ENCODE measurements at places on chromosomes 2 and 18.

DNA sequence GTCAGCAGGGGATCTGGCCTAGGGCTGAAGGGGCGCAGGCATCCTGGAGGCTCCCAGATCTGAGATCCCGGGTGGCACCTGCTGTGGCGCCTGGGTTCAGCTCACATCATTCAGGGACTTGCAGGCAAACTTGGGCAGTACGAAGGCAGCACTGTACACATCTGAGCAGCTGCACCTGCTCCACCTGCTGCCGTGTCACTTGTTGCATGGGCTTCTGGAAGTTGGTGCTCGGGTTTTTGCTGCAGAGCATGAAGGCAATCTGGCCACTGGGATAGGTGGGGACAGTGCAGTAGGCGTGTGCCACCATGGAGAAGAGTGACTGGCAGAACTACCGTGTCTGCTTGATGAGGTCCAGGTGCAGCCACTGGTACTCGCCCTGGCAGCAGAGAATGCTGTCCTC, 48.6 kb downstream of the UGGT1 start:
- no peak for DNase-seq

DNA sequence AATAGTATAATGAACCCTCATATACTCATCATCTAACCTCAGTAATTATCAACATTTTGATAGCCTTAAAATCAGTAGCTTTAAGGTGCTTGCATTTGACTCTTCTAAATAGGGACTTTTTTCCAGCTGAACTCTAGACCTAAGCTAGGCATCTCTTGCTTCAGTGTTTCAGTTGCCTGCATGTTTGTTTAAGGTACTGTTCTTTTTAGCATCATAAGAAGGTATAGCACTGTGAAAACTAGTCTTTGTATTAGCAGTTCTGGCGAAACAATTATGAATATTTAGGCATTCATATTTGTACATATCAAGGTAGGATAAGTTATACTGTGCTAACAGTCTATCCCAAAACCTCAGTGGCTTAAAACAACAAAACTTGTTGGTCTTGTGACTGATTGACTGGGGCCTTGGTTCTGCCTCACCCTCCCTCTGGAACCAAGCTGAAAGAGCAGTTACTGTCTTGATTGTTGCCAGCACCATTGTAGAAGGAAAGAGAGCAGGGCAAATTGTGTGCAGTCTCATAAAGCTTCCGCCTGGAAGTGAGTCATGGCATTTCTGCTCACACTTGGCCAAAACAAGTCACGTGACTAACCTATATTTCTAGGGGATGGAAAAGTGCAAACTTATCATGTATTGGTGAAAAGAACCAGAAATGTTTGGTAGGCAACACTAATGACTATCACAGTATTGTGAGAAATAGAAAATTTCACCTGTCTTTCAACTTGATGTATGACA, 24.3 kb downstream of the GALNT1 start:
- DNase-seq, result no peak

DNA sequence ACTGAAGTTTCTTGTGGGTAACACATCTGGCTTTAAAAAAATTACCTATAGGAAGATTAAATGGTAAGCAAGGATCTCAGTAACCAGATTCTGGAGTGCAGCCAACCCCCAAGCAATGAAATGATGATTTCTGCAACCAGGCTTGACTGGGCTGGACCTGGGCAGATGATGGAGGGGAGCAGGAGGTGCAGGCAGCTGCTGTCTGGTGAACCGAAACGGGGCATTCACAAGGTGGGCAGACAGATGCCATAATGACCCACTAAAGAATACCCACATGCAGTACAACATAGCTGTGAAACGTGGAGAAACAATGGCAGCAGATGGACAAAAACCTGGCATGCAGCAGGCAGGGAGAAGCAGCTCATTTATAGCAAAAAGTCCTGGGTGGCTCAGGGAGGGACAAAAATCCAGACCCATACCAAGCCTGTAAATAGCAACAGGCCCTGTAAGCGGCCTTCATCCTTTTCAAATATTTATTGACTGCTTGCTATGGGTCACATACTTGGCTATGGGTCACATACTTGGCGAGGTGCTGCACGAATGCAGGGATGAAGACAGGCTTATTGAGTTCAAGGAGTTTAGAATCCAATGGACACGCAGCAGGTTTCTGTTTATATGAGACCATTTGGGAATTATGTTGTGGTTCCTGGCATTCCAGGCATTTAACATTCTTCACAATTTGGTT, 244.7 kb downstream of the HRH4 start:
- DNase-seq, result no peak

DNA sequence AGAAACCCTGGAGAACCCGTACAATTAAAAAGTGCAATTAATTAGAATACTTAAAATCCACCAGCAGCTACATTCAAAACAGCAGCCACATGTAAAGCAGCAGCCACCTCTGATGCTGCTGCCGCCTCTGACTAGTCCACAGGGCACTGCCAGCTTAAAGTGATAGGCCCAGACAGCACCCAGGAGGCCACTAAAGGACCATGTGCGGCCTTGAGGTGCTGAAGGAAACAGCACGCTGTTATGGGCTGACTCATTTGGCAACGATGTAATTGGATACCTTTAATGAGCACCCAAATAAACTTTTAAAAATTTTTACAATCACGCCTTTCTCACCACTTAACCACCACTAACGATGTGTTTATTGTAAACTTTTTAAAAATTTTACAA, 209.3 kb upstream of the NCKAP5 start:
- DNase-seq, result no peak

GRCh38 chr2:135030826-135031225, 16.4 kb downstream of the MAP3K19 start:
- DNase-seq, result no peak

GRCh38 chr18:8818982-8819381, 113.6 kb downstream of the MTCL1 start:
- no peak for DNase-seq

DNA sequence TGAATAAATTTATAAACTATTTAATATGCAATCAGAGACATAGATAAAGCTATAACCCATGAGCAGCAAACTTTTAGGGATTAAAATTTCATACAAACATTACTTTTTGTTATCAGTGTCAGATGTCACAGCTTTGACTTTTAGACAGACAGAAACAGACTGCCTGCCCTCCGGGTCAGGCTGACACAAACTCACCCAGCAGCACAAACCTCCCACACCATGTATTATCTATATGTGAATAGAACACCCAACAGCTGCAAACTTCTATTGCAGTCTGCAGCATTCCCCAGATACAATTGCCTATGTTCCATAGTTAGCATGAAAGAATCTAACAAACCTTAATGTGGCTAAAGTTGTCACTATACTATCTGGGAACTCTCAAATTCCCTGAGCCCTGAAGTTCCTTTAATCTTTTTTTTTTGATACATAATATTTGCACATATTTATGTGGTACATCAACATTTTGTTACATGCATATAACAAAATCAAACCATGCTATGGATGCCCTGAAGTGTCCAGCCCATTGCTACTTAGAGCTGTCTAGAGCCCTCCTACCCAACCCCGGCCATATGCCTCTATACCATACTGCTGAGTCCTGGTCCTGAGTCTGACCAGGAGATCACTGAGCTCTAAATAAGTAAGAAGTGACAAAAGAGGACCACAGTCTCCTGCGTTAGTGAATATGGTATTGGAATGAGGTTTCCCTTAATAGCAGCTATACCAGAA, 214.4 kb downstream of the ZNF385B start:
- DNase-seq, result no peak

DNA sequence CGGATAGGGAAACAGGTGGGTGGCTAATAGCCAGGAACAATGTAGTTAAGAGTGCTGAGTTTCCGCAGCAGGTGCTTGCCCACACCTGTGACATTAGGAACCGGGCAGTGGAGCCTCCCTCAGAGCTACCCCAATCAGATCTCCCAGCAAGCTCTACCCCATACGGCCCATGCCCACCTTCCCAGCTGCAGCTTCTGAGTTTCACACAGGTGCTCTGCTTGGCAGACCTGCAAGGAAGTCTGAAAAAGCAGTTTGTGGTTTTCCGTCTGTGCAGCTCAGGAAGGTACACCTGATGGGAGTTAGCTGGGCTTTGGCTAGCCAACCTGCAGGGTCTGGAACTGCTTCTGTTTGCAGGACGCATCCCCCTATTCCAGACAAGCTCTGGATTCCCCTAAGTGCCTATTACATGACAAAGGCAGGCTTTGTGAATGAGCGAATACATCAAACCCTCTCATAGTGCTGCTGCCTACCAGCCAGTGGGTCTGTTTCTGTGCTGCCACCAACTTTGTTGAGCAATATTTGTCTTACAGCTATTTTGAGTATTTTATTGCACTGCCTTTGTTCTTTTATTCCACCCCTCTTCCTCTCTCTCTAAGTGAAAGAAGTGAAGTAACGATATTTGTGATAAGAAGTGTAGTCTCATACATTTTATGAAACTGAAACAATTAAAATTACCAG, 24.7 kb upstream of the CEP68 start:
- DNase-seq, result peak; percentile 51

- DNase-seq, result no peak
Measured at GRCh38 chr2:240191001-240191400, 50.5 kb upstream of the OTOS start.

GRCh38 chr2:68091439-68092034, 28.7 kb upstream of the C1D start:
- no peak for DNase-seq

- DNase-seq, result no peak
Measured at GRCh38 chr2:135190799-135191198, 138.7 kb downstream of the RAB3GAP1 start.

DNA sequence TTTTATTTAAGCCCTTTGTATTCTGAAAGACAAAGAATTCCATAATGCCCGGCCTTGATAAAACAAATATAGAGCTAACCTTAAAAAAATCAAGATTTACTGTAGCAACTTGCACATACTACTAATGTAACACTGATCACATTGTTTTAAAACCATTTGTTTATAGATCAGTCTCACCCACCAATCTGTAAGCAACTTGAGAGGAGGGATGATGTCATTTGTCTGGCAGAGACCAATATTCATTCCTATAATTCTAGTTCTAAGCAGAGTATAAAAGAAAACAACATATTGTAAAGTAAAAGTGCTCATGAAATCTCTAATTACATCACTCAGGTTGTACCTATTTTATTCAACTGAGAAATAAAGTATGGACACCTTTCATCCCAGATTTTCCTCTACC, 380.6 kb downstream of the TGIF1 start:
- no peak for DNase-seq

GRCh38 chr2:150351922-150352321, 135.5 kb downstream of the RND3 start:
- no peak for DNase-seq

DNA sequence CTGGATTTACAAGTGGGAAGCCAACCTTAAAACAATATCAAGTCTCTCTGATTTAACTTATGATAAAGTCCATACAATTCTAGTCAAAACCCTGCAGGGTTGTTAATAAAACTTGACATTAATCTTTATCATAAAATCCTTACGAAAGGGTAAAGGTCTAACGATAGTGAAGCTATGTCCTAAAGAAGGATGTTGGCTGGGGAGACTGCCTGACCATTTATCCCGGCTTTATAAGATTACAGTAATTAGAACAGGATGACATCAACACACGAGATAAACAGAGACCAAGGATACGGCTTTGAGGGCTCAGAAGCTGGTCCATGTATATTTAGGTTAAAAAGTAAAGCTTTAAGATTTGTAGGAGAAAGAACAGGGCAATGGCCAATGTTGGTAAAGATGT, 189.0 kb upstream of the COPS8 start:
- no peak for DNase-seq

DNA sequence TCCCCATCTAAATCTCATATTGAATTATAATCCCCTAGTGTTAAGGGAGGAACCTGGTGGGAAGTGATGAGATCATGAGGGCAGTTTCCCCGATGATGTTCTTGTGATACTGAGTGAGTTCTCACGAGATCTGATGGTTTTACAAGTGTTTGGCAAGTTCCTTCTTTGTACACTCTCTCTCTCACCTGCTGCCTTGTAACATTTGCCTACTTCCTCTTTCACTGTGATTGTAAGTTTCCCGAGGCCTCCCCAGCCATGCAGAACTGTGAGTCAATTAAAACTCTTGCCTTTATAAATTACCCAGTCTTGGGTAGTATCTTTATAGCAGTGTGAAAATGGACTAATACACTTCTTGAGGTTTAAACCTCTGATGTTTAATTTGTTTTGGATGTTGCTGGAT, 177.5 kb downstream of the CD8B2 start:
- DNase-seq, result no peak

DNA sequence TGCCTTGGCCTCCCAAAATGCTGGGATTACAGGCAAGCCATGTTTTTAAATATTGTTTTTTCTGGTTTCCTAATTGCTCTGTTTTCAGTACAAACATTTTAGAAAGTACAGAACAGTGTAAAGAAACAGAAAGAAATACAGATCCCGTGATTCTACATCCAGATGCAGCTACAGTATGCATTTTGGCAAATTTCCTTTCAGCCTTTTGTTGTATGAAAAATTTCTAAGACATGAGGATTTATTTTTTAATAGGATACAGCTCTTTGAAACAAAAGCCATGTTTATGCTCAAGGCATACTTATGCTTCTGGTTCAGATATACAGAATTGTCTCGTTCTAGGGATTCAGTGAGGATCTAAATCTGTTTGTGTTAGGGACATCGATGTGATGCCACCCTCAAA, 109.5 kb downstream of the MAP2 start:
- no peak for DNase-seq

GRCh38 chr2:24115057-24115456, 8.1 kb downstream of the PFN4 start:
- no peak for DNase-seq

DNA sequence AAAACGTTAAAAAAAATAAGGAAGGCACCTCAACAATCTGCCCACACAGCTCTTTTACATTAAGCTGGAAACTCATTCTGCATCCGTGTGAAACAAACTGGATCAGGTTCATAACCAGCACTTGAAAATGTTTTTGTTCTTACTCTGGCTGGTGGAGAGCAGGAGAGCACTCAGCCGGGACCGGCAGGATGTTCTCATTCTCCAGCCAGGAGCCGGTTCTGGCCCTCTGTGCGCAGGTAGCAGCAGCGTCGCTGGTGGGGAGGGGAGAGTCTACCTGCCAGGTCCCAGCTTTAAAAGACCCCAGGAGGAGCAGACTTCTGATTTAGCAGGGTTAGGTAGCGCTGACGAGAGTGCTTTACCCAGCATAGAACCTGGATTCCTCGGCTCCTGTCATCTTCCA, 834.9 kb upstream of the SALL3 start:
- no peak for DNase-seq

Measured in CD4-positive, alpha-beta T cell treated with Interleukin-4 for 1 hour (primary cell).